ENCODE measurements at places on chromosomes 3 and 15. TPM values are rescaled to one million over a fixed set of nuclear protein-coding genes. Genes with fewer than 3 reads are reported as not detected.

GRCh38 chr3:196625331-196625730, 14.2 kb upstream of the NRROS start:
- DNase-seq = no peak

Gene CCDC50
- total RNA-seq = 124 TPM

Gene CASR
- total RNA-seq = not detected

Gene AHSG
- total RNA-seq = not detected

DNA sequence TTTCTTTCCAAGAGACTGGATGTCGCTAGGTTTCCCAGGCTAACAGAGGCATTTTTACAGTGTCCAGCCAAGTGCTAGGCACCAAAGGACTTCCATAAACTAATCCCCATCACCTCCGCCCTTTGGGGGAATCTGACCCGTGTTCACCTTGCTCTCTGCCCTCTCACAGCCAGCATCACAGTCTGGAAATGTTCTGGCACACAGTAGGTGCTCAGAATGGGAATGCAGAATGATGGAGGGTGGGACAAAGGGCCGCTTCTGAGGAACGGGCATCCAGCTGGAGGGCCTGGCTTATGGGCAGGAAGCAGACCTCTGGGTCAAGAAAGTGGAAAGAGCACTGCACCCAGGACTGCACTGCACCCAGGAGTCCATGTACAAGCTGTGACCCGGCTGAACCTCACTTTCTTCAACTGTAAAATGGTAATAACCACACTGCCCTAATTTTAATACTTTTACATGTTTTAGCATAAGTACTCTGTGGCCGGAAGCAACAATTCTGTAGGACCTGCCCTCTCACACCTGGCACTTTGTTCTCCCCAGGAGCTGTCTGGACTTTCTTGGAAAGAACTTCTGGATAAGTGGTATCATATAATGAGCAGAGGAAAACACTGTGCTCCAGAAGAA, 901 bp upstream of the NMB start:
- no peak for DNase-seq

Gene LRRIQ4
- total RNA-seq = not detected

DNA sequence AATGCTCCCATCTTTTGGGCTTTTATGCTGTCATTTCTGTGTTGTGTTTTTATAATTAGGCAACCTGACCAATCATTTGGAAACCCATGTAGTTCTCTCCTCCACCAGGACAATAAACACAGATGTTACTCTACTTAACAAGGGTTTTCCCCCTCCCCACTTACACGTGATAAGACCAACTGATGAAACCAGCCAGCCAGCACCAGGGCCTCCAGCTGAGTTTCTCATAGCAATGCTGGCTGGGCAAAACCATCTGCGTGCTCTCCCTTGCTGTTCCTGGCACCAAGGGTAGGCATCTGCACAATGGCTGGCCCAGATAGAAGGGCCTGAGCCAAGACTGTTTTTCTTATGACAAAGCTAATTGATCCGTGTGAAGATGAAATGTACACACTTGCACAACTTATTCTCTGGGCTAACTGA, 310.4 kb downstream of the PLCL2 start:
- DNase-seq = no peak

Gene CHRM5
- total RNA-seq = not detected

DNA sequence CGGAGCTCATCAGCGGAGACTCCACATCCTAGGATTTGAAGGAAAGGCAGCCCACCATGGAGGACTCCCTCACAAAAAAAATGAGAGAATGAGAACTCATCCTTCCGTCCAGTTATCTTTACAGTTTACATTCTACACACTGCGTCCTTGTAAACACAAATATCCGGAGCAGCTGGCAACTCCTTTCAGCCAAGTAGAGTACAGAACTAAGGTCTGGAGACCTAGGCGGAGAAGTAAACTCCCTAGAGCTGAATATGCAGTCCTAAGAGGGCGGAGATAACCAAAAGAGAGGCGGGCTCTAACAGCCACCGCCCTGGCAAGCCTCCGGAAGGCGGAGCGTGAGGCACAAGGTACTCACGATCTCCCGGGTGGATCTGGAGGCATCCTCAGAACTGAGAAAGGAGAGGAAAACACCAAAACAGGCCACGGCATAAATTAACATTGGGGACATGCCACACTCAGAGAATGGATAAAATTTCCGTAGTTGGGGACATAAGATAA, 924 bp upstream of the SIN3A start:
- peak; percentile 94 for DNase-seq

- DNase-seq = no peak
Measured at GRCh38 chr3:187082758-187083375, 56.4 kb downstream of the RPL39L start.

Gene CATSPER2
- 3.2 TPM for total RNA-seq

Gene DOCK3
- 0.60 TPM for total RNA-seq

- DNase-seq = no peak
Measured at GRCh38 chr3:157275832-157276231, 115.9 kb upstream of the CCNL1 start.

Gene APOD
- total RNA-seq = 388 TPM

- no peak for DNase-seq
Measured at GRCh38 chr3:46878781-46879436, 1.4 kb downstream of the PTH1R start.

GRCh38 chr15:33639978-33640377, 328.3 kb upstream of the CHRM5 start:
- no peak for DNase-seq

Gene OCA2
- 1.4 TPM for total RNA-seq

- DNase-seq = peak; percentile 93
Measured at GRCh38 chr15:101006931-101007691, 88.0 kb downstream of the LRRK1 start.

Gene CCDC39
- total RNA-seq = 0.90 TPM

DNA sequence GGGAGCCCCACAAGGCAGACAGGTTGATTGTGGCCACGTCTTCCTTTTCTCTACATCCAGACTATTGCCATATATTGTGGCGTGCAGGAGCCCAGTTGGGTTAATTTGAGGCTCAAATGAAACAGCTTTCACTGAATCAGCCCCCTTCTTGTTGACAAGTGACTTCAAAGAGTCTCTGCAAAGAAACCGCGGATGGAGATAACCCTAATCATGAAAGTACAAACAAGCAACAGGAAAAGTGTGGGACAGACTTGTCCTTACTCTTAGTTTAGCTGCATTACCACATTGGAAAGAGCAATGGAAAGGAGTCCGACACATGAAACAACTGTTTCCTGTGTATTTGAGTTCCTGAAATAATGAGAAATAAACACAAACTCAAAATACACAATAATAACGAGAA, 3.3 kb downstream of the TMEM40 start:
- DNase-seq = no peak

Gene C3orf49
- total RNA-seq = not detected

- DNase-seq = no peak
Measured at GRCh38 chr3:127848131-127849129, 26.1 kb upstream of the MGLL start.

Gene ARRDC4
- total RNA-seq = 37.9 TPM

GRCh38 chr3:16350597-16351318, 85.7 kb downstream of the OXNAD1 start:
- no peak for DNase-seq

Gene CCR3
- not detected for total RNA-seq

GRCh38 chr15:58748040-58748851, 1.3 kb downstream of the ADAM10 start:
- DNase-seq = no peak

- no peak for DNase-seq
Measured at GRCh38 chr3:89038869-89039268, 68.6 kb upstream of the EPHA3 start.

Gene CYP8B1
- 0.14 TPM for total RNA-seq

- no peak for DNase-seq
Measured at GRCh38 chr3:11384074-11384473, 111.9 kb downstream of the ATG7 start.

- DNase-seq = no peak
Measured at GRCh38 chr3:4928277-4928789, 50.9 kb upstream of the BHLHE40 start.

GRCh38 chr3:46865031-46865507, 1.8 kb upstream of the MYL3 start:
- DNase-seq = peak; percentile 49

GRCh38 chr3:36891701-36892160, 53.1 kb downstream of the TRANK1 start:
- no peak for DNase-seq

- no peak for DNase-seq
Measured at GRCh38 chr3:11629716-11630115, 14.0 kb downstream of the VGLL4 start.

All from posterior vena cava (tissue), 2 donors.